ENCODE measurements at places on chromosomes 1 and 21.

DNA sequence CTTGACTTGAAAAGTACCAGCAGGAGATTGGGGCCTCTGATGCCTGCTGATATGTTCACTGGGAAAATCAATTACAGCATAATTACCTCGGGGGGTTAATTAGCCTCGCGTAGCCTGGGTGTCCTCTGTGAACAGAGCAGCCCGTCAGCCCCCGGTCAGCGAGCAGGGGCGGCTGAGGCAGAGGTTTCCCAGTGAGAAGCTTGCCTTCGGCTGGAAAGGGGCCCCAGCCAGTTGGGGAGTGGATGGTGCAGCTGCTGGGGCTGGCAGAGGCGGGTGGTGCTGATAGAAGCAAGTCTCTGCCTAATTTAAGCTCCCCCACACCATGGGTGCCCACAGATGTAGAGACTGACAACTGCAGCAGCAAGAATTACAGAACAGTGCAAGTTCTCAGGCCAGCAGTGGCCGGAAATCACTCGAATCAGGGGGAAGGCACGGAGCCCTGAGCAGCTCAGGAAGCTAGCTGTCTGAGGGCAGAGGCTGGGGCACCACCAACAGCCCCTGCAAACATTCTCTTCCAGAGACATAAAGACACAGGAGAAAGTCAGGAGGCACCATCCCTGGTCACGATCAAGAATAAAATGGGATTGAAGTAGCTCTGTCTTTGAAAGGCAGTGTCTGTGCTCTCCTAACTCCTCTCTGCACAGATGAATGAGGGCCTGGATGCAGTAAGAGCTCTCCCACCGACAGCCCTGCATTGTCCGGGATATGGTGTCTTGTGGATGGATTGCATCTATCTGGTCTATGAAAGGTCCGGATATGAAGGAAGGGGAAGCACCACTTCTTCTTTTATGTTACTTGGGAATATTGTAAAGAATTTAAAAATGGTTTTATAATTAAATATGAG, 166.5 kb upstream of the CD34 start:
- DNase-seq: no peak

- no peak for DNase-seq
These were observed 181.2 kb downstream of the PLPPR4 start for GRCh38 chr1:99445486-99445885.

DNA sequence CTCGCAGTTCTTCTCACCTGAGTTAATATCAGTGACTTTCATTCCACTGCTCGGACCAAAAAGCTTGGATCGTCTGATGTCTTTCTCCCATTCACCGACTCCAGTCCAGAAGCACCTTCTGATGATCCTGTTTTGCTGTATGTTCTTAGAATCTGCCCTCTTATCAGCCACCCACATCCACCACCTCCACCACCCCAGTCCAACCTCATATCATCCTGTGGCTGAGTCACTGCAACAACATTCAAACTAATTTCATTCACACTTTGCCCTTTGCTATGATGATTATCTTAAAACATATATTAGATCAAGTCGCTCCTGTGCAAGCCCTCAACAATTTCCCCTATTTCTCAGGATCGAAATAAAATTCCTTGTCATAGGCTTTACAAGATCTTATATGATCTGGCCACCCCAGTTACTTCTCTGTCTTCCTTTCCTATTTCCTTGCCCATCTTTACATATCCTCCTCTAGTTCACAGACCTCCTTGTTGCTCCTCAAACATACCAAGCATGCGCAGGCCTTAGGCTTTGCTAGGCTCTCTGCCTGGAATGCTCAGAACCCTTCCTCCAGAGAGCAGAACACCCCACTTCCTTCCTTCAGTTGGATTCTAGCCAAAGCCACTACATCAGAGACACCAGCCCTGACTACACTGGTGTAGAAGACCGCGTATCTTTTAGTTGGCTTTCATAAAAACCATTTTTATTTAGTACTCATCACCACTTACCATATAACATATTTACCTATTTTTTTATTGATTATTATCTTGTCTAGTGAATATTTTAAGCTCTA, 335.7 kb upstream of the GREM2 start:
- no peak for DNase-seq

- no peak for DNase-seq
These were observed 24.7 kb downstream of the NPHS2 start for GRCh38 chr1:179550746-179551682.

- no peak for DNase-seq
These were observed 47.9 kb downstream of the SRRM1 start for GRCh38 chr1:24691051-24691450.

GRCh38 chr1:229271448-229272159, 693 bp downstream of the RAB4A start:
- no peak for DNase-seq

Data from NCI-H1694 treated with DMSO at 0.1 percent for 48 hours (cell line).